Activated T-helper 1 cell treated with anti-CD3 and anti-CD28 coated beads, Interleukin-12 subunit alpha, Interleukin-12 subunit beta, Interleukin-2, Interleukin-4 antibody, amounts not matched to agents 30 ng/mL and 10 ng/mL and 1 ng/mL, durations not matched to agents 14 hours and 24 hours and 36 hours (primary cell): ENCODE measurements at places on chromosomes 16 and 17.

GRCh38 chr17:72171703-72172667 is 51.2 kb downstream of the SOX9 start:
- DNase-seq, result no peak

- DNase-seq, result no peak
These were observed 611 bp downstream of the BANP start for GRCh38 chr16:87951552-87952538.

DNA sequence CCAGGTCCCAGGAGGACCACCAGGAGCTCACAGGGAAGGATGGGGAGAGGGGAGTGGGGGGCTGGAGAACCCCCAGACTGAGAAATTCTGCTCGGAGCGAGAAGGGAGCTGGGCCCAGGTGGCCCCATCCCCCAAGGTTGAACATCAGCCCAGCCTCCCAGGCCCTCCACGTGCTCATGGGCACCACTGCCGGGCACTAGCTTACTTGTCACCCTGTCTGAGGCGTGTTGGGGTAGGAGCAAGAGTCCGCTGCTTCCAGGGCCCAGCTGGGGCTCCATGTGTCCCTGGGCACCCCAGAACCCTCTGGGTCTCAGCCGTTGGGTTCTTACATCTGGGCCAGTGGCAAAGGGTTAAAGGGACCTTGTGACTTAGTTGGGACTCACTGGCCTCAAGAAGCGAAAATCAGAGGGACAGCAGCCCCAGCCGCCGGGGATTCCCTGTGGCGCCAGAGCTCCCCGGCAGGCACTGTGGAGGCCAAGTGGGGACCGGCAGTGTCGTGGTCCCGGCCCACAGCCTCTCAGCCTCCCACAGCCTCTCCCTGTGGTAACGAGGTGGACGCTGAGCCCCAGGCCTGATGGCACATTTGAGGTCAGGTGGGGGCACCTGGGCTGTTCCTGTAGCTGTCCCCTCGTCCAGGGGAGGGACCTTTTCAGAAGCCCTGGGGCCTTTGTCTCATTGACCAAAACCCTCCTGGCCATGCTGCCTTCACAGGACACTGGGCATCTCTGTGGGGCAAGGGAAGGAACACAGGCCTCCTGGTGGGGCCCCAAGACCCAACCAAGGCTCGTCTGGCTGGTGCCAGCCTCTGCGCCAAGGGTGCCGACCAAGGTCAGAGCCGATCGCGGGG is 33.7 kb upstream of the CDH15 start:
- DNase-seq, result no peak

GRCh38 chr17:56751145-56751738 is 82.5 kb downstream of the C17orf67 start:
- no peak for DNase-seq

GRCh38 chr16:23388786-23389185 is 64.2 kb downstream of the COG7 start:
- no peak for DNase-seq

- no peak for DNase-seq
These were observed 1.3 kb downstream of the THRA start for GRCh38 chr17:40063901-40064531.

DNA sequence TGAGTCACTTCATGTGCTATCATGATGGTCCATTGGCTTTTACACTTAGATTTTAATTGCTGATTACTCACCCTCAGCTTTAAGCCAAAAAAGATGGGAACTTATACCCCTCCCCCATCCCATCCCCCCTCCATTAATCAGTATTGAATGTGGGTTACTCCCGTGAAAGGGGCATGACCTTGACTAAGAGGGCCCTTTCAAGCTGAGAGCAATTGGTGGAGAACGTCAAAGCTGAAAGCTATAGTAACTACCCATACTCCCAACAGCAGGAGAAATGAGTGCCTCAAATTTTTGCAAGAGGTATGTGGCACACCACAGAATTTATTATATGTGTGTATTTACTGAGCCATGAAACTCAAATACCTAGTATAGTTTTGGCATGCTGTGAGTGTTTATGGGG is 99.7 kb upstream of the CDH8 start:
- no peak for DNase-seq

DNA sequence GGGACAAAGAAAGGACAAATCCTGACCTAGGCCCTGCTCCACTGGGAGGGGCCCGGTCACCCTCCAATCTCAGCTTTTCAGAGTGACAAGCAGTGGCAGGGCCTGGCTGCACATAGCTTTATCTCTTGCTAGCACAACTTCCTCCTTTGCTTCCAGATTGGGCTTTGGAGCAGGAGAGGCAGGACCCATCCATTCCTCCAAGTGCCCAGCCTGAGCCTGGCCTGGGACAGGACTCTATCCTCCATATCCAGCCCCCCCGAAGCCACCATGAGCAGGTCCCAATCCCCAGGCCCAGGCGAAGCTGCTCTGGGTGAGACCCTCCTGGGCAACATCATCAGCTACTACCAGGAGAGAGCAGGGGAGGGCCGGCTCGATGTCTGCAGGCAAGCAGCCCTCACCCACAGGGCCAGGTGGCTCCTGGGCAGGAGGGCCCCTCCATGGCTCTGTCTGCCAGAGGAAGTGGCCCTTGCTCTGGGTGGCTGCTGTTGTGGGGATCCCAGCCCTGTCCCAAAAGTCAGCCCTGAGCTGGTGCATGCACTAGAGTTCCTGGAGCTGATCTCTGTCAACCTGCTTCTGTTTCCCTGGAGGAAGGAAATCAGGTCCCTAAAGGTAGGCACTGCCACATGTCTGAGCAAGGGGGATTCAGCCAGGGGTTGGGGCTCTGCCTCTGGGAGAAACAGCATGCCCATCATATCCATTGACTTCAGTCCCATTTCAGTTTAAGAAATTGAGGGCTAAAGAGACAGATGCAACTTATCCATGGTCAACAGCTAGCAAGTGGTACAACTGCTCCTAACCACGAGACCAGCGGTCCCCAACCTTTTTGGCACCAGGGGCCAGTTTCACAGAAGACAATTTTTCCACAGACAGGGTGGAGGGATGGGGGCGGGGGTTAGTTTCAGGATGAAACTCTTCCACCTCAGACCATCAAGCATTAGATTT is 58.9 kb downstream of the TK2 start:
- no peak for DNase-seq

DNA sequence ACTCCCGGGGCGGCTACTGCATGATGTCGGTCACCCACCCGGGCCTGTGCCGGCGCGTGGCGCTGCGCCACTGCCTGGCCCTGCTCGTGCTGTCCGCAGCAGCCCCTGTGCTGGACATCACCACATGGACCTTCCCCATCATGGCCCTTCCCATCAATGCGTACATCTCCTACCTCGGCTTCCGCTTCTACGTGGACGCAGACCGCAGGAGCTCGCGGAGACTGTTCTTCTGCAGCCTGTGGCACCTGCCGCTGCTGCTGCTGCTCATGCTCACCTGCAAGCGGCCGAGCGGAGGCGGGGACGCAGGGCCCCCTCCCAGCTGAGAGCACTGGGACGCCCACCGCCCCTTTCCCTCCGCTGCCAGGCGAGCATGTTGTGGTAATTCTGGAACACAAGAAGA is 29.8 kb downstream of the CDRT15 start:
- no peak for DNase-seq

- DNase-seq, result no peak
These were observed 421.3 kb downstream of the ZFHX3 start for GRCh38 chr16:72626623-72627022.

GRCh38 chr17:77572851-77573250 is 385.7 kb upstream of the TNRC6C start:
- DNase-seq, result no peak

DNA sequence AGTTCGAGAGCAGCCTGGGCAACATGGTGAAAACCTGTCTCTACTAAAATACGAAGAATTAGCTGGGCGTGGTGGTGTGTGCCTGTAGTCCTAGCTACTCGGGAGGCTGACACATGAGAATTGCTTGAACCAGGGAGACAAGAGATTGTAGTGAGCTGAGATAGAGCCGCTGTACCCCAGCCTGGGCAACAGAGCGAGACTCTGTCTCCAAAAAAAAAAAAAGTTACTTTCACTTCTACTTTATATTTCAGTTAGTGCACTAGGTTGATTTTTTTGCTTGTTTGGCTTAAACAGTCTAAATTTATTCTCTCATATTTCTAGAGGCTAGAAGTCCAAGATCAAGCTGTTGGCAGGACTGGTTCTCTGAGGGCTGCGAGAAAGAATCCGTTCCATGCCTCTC is 13.4 kb downstream of the CCDC102A start:
- DNase-seq, result no peak

GRCh38 chr16:69934751-69935150 is 16.4 kb upstream of the CLEC18A start:
- DNase-seq, result no peak

GRCh38 chr17:21680366-21680765 is 12.0 kb upstream of the KCNJ18 start:
- DNase-seq, result no peak

- no peak for DNase-seq
These were observed 943.8 kb upstream of the SOX9 start for GRCh38 chr17:71176928-71177443.

DNA sequence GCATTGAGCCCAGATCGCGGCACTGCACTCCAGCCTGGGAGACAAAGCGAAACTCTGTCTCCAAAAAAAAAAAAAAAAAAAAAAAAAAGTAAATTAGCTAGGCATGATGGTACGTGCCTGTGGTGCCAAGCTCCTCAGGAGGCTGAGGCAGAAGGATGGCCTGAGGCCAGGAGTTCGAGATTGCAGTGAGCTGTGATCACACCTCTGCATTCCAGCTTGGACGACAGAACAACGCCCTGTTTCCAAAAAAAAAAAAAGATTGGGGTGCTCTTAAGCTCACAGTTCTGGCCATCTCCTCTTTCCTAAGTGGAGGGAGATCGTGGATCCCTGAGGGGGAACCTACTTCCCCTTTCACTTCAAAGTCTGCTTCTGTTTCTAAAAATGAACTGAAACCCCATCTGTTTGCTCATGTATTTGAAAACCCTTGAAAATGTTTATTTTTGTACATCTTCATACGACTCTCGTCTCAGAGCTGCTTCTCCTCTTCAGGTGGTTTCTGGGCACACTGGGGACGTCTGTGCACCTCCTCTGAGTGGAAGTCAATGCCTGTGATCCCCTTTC is 138.8 kb downstream of the PRKCA start:
- DNase-seq, result no peak

GRCh38 chr17:28204244-28204643 is 114.8 kb upstream of the TMEM97 start:
- no peak for DNase-seq

GRCh38 chr17:48732688-48733629 is 4.4 kb upstream of the HOXB13 start:
- no peak for DNase-seq
